ENCODE measurements at places on chromosomes 12 and 14. TPM values are rescaled to one million over a fixed set of nuclear protein-coding genes. Genes with fewer than 3 reads are reported as not detected.

Gene ZNF605
- polyA plus RNA-seq, result 6.4 TPM

Gene SLC4A8
- polyA plus RNA-seq, result 4.9 TPM

Gene KLRC3
- not detected for polyA plus RNA-seq

Gene SERPINA5
- not detected for polyA plus RNA-seq

Gene TDP1
- 22.8 TPM for polyA plus RNA-seq

Gene ZNF664
- polyA plus RNA-seq, result 44.1 TPM

Data from fibroblast of lung (primary cell).